ENCODE measurements at places on chromosomes 1 and 21. TPM values are rescaled to one million over a fixed set of nuclear protein-coding genes. Genes with fewer than 3 reads are reported as not detected.

Gene KCNH1
- total RNA-seq: 0.46 TPM

Gene BECN2
- not detected for total RNA-seq

Gene OR2L5
- not detected for total RNA-seq

Gene VTCN1
- total RNA-seq: not detected

Gene PRRX1
- total RNA-seq: 60.8 TPM

Gene SH2D1B
- not detected for total RNA-seq

Gene S100A12
- total RNA-seq: not detected

DNA sequence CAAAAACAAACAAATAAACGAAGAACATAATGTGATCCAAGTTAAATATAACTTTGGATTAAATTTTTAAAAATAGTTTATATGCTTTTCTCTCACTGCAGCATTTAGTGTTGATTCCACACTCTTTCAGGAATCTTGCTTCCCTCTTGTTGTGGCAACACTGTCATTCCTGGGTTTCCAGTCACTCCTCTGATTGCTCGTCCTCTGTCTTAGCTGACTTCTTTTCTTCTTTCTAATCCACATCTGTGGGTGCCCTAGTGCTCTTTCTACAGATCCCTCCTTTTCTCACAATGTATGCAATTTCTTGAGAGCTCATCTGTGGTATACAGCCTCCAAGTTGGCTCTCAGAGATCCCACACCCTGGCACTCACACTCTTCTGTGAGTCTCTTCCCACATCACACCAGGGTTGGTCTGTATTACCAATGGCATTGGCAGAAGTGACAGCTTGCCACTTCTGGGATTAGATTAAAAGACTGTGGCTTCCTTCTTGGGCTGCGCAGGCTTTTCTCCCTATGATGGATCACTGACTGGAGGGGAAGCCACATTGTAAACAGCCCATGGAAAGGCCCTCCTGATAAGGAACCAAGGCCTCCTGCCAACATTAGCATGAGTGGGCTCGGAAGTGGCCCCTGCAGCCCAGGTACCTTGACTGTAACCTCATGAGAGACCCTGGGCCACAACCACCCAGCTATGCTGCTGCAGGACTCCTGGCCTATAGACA, 11.5 kb upstream of the MYOC start:
- no peaks in the 10 kb centered on the region for H3K4me1 ChIP-seq
- no peak for DNase-seq
- no peaks in the 10 kb centered on the region for H3K27me3 ChIP-seq
- no peak overlapping the region for H3K4me3 ChIP-seq
- H3K27ac ChIP-seq: no peak overlapping the region

DNA sequence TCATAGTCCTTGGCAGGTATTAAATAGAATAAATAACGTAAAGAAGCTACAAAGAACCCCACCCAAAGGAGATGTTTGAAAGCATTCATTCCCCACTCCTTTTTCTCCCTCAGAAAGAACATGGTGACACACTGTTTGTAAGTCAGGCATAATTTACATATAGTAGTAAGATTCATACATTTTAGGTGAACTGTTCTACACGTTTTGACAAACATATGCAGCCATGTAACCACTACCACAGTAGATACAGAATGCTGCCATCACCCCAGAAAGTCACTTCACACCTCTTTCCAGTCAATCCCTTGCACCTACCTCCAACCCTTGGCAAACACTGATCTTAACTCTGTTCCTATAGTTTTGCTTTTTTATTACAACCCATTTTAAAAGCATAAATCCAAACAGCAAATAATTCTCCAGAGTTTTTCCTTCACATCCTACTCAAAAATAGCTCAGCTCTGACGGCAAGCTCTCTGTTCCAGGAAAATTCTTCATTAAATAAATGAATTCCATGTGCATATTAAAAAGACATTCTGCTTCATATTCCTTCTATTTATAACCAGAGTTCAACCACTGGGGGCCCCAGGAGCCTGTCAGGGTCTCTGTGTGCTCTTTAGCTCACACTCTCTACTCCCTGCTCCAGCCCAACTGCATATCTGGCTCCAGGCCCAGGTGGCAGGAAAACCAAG, 258.8 kb downstream of the PLPP3 start:
- H3K4me1 ChIP-seq: peaks cover 2% of the 10 kb centered on the region
- H3K27ac ChIP-seq: no peak overlapping the region
- H3K36me3 ChIP-seq: no peaks in the 10 kb centered on the region
- DNase-seq: no peak
- no peak overlapping the region for H3K4me3 ChIP-seq
- no peaks in the 10 kb centered on the region for H3K27me3 ChIP-seq

DNA sequence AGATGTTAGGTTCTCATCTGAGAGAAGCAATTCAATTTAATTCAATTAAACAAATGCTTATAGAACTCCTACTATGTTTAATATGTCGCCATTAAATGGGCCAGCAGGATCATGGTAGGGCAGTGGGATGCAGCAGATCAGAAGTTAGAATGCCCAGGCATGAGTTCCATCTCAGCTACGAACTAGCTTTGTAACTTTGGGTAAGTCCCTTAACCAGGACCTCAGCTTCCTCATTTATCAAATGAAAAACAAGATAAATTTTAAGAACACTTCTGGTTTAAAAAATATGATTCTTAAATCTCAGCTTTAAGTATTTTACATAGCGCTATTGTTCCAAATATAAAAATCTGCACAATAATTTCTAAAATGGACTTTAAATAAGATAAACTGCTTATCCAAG, 67.5 kb upstream of the GFI1 start:
- DNase-seq: no peak
- no peaks in the 10 kb centered on the region for H3K4me1 ChIP-seq
- H3K27me3 ChIP-seq: no peaks in the 10 kb centered on the region
- no peak overlapping the region for H3K4me3 ChIP-seq
- no peak overlapping the region for H3K27ac ChIP-seq

DNA sequence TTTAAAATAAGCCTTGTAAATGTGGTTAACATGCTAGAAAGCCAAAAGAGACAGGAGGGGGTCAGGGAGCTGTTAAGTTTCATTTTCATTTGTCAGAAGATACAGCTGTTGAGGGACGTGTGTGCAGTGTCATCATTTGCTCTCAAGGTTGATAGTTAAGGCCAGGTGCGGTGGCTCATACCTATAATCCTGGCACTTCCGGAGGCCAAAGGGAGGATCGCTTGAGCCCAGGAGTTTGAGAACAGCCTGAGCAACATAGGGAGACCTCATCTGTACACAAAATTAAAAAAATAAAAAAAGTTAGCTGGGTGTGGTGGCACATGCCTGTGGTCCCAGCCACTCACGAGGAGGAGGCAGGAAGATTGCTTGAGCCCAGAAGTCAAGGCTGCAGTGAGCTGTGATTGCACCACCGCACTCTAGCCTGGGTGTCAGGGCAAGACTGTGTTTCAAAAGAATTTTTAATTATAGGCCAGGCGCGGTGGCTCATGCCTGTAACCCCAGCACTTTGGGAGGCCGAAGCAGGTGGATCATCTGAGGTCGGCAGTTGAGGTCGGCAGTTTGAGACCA, 22.7 kb downstream of the ZBTB8OS start:
- H3K27ac ChIP-seq: no peak overlapping the region
- DNase-seq: no peak
- H3K27me3 ChIP-seq: no peaks in the 10 kb centered on the region
- no peak overlapping the region for H3K4me3 ChIP-seq
- H3K4me1 ChIP-seq: no peaks in the 10 kb centered on the region
- H3K36me3 ChIP-seq: no peaks in the 10 kb centered on the region

- no peaks in the 10 kb centered on the region for H3K4me1 ChIP-seq
- H3K36me3 ChIP-seq: no peaks in the 10 kb centered on the region
Measured at GRCh38 chr1:195332102-195332501, 1276.1 kb downstream of the KCNT2 start.

- no peak for DNase-seq
- no peak overlapping the region for H3K27ac ChIP-seq
- no peaks in the 10 kb centered on the region for H3K27me3 ChIP-seq
- H3K4me1 ChIP-seq: peaks cover 2% of the 10 kb centered on the region
- H3K4me3 ChIP-seq: no peak overlapping the region
- H3K36me3 ChIP-seq: no peaks in the 10 kb centered on the region
Measured at GRCh38 chr1:115423776-115424175, 85.7 kb upstream of the NGF start.

DNA sequence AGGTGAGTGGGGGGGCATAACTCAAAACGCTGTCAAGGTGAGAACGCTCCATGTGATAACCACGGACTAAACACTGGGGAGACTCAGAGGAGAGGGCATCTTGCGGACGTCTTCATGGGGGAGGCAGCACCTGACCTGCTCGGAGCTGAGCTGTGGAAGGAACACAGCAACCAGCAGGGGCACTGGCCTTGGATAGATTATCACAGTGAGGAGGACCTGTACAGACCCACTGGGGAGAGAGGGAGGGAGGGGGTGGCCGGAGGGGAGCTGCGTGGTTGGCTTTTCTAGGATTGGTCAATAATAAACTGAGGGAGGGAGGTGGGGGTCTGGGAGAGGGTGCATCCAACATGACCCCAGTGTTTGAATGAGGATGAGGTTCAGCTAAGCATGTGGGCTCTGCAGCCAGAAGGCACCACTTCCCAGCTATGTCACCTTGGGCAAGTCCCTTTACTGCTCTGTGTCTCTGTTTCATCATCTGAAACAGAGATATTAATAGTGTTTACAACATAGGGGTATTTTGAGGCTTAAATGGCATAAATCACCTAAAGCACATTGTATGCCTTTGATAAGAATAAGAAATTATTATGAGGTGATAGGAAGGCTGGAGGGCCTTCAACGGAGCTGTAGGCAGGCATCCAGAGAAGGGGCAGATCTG, 123.3 kb downstream of the GRIK3 start:
- no peaks in the 10 kb centered on the region for H3K36me3 ChIP-seq
- no peak overlapping the region for H3K27ac ChIP-seq
- no peaks in the 10 kb centered on the region for H3K4me1 ChIP-seq

DNA sequence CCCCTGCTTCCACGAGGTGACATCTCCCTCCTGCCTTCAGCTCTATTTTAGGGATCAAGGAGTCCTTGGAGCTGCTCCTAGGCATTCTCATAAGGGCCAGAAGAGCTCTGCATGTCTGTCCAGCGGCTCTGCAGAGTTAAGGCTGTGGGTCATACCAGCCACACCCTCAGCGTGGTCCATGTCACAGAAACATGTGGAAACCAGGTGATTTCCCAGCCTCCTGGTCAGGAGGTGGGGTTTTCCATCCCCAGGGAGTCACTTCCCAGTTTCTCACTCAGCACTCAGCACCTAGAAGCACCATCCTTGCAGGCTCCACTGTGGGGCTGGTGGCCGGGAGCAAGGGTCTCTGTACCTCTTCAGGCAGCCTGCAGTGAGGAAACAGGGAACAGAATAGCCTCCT, 1.4 kb upstream of the TNFRSF1B start:
- no peaks in the 10 kb centered on the region for H3K27me3 ChIP-seq
- no peaks in the 10 kb centered on the region for H3K36me3 ChIP-seq
- no peak overlapping the region for H3K27ac ChIP-seq
- H3K4me3 ChIP-seq: no peak overlapping the region

- no peak for DNase-seq
- H3K36me3 ChIP-seq: no peaks in the 10 kb centered on the region
- no peak overlapping the region for H3K27ac ChIP-seq
Measured at GRCh38 chr1:168287237-168287664, 6.6 kb downstream of the TBX19 start.

DNA sequence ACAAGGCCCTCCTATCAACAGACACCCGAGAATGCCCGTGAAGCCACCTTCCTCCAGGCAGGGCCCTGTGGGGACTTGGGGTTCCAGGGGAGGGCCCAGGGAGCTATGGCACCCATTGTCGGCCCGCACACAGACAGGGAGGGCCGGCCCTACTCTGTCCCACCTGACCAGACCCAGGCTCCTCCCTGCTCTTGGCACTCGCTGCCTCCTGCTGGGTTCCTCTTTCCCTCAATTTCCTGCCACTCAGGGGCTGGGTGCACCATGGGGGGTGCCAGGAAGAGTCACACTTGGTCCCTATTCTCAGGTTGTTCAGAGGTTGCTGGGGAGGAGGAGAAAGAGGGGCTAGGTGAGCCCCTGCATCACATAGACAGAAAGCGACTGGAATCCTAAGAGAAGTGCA, 8.0 kb upstream of the OXCT2 start:
- DNase-seq: no peak
- no peaks in the 10 kb centered on the region for H3K27me3 ChIP-seq
- H3K27ac ChIP-seq: no peak overlapping the region
- H3K36me3 ChIP-seq: no peaks in the 10 kb centered on the region
- H3K4me3 ChIP-seq: no peak overlapping the region
- no peaks in the 10 kb centered on the region for H3K4me1 ChIP-seq

GRCh38 chr1:208048904-208049303, 138.0 kb upstream of the CD34 start:
- H3K36me3 ChIP-seq: no peaks in the 10 kb centered on the region
- DNase-seq: no peak
- H3K4me3 ChIP-seq: no peak overlapping the region
- no peaks in the 10 kb centered on the region for H3K27me3 ChIP-seq
- H3K27ac ChIP-seq: no peak overlapping the region
- H3K4me1 ChIP-seq: peaks cover 33% of the 10 kb centered on the region

DNA sequence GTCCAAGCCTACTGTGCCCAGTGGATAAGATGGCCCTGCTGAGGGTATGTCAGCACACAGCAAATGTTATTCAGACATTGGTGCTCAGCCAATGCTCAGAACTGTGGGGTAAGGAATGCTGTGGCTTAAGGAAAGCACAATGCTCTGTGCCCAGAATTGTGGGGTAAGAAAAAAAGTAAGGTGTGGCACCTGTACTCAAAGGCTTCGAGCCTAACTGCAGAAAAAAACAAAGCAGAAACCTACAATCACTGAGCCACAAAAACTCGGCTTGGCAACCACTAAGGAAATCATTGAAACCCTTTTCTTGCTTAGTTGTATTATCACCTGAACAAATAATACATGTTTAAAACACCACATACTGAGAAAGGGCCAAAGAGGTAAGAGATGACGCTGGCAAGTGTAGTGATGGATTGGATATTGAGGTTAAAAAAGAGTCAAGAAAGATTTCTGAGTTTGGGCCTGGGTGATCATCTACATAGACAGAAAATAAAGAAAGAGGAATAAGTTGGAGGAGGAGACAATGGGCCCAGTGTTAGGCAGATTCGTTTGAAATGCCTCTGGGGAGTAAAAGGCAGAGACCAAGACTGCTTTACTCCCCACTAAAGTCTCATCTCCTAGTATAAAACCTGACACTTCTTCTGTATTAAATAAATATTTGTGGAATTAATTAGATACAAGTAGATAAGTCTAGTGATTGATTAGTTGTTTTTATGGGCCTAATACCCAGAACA, 25.9 kb upstream of the ATP1A1 start:
- no peaks in the 10 kb centered on the region for H3K4me1 ChIP-seq
- no peak for DNase-seq
- H3K27ac ChIP-seq: no peak overlapping the region

DNA sequence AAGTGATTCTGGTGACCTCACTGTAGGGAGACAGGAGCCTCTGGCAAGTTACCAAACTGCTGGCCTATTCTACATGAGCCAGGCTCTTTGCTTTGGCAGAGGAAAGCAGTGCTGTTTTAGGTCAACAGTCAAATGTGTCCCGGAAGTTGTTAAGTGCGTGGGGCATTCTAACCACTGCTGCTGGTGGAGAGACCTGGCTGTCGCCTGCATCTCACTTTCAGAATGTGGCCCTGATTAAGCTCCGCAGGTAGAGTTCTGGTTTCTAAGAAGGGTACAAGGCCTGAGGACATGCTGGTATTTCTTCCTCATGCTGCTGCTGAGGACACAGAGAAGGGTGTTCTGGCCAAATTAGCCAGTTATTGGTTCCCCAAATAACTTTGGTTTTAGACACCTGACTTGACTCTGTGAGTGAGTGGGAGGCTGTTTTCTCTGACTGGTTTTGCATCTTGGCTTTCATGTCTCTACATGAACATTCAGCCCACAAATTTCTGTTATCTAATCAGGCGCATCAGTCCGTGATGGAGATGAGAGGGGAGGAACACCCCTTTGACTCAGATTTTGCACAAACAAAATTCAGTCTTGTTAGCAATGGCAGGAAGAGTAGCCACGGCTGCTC, 120.8 kb downstream of the LMO4 start:
- no peaks in the 10 kb centered on the region for H3K36me3 ChIP-seq
- H3K27me3 ChIP-seq: no peaks in the 10 kb centered on the region
- no peak for DNase-seq
- no peaks in the 10 kb centered on the region for H3K4me1 ChIP-seq
